ENCODE measurements at places on chromosomes 7 and 10.
A peak's percentile ranks its signal among the peaks of the same experiment; 100 is the strongest.

- DNase-seq = peak; percentile 71
Measured at GRCh38 chr7:3825491-3825890, 524.4 kb downstream of the SDK1 start.

- DNase-seq = no peak
Measured at GRCh38 chr7:101411508-101411874, 48.8 kb downstream of the COL26A1 start.

DNA sequence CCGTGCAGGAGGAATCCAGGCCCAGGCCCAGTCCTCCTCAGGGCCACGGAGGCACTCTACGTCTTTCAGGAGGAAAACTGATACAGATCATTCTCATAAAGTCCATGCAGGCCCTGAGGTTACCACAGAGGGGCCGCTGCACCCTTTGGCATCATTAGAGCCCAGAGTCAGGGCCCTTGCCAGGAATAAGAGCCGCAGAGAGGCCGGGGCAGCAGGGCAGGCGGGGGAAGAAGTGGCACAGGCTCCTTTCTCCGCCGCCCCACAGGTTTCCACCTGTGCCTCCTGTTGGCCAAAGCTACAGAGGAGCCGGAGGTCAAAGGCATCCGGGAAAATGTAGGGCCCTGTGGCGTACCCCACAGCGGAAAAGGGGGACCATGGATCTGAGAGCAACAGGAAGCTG lies 366.6 kb upstream of the SHH start:
- DNase-seq = no peak

- peak; percentile 5 for DNase-seq
Measured at GRCh38 chr7:159197066-159197975, 52.7 kb upstream of the VIPR2 start.

- DNase-seq = no peak
Measured at GRCh38 chr7:151792086-151792485, 84.8 kb downstream of the PRKAG2 start.

DNA sequence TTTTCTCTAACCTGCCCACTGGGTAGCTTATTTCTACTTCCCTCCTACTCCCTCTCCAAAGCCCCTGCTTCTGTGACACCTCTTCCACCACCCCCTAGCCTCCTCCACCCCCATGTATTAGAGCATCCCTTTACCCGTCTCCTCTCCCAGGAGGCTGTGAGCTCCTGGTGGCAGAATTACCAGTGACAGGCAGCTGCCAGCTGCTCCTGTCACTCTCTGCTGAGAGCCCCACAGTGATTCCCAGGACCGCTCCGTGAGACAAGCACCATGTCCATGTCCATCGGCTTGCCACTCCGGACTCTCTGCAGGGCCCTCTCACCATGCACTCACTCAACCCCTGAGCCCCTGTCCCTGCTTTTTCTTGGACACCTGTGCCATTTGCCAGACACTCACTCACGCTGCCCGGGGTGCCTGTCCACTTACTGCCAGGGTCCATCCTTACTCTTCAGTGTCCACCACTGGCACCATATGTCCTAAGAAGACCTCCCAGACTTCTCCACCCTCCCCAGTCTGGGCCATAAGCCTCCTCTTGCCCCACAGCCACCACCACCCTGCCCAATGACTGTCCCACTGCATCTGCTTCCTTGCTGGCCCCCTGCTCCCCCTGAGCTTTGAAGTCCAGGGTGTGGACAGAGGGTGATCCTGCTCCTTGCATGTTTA lies 9.8 kb downstream of the WDFY4 start:
- DNase-seq = no peak

GRCh38 chr7:20839196-20839735 lies 52.6 kb upstream of the SP8 start:
- no peak for DNase-seq

DNA sequence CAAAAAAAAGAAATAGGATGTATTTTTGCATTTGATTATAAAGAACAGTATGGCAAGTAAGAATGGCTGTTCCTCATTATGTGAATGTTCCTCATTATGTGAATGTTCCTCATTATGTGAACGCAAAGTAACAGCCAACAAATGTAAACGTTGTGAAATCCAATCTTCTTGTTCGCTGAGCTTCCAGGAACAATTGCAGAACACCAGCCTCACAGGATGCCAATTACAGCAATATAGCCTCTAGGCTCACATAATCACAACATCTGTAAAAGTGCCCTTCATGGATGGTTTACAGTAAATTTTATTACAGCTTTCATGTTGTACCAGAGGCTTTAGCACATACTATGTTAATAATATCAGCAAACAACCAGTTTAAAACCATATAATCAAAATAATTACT lies 71.6 kb downstream of the THSD7A start:
- no peak for DNase-seq

GRCh38 chr10:30510932-30511700 lies 77.1 kb downstream of the MAP3K8 start:
- no peak for DNase-seq

GRCh38 chr10:98425511-98426352 lies 10.8 kb upstream of the PYROXD2 start:
- no peak for DNase-seq

- no peak for DNase-seq
Measured at GRCh38 chr7:39681887-39682441, 58.6 kb downstream of the RALA start.

DNA sequence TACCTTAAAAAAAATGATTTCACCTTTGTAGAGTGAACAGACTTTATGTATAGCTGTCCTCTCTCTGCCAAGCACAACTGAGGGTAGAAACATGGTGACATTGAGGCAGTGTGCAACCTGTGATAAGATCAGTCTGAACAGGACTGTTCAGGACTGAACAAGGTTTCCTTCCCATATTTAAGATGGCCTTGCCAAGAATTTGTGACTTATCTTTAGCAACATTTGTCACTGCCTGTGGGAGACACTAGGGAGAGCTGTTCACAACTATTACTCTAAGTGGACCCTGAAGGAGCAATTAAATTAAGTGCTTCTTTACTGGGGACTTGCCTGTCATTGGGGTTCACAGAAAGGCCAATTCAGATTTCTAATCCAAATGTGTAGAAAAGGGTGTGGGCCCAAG lies 6.7 kb downstream of the OR13A1 start:
- DNase-seq = no peak

DNA sequence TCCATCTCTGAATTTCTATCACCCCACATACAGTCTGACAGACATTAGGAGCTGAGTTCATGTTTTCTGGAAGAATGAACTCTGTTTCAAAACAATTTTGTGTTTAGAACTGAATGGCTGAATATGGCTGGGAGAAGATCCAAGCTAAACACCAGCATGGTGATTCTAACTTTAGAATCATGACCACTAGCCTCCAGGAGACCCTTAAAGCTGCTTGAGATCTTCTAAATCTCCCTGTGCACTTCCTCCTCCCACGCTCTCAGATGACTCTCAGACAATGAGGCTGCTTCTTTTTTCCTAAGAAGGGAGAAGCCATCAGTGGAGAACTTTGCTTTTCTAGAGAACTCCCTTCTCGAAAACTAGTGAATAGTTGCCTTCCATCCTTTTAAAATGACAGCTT lies 711.2 kb downstream of the GRID1 start:
- no peak for DNase-seq

DNA sequence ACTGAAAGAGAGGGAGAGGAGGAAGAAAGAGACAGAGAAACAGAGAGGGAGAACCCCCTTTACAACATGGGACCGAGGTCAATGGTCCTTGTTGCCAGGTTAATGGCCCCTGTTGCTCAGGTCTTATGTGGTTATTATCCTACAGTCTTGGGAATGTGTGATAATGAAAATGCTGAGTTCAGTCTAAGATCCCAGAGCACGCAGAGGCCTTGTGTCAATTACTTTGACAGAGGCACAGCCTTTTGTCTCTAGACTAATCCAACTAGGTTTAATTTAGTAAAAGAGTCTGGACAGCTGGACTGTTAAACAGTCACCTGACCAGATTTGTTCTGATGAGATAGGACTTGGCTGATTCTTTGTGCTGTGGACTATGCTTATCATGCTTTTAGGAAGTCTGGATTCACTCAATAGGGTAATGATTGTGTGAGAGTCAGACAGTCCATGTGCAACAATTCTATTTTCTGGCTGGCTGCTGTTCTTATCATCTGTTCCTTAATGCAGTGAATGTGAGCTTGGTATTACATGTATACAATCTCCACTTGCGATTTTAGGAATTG lies 157.4 kb upstream of the MAGI2 start:
- DNase-seq = no peak

DNA sequence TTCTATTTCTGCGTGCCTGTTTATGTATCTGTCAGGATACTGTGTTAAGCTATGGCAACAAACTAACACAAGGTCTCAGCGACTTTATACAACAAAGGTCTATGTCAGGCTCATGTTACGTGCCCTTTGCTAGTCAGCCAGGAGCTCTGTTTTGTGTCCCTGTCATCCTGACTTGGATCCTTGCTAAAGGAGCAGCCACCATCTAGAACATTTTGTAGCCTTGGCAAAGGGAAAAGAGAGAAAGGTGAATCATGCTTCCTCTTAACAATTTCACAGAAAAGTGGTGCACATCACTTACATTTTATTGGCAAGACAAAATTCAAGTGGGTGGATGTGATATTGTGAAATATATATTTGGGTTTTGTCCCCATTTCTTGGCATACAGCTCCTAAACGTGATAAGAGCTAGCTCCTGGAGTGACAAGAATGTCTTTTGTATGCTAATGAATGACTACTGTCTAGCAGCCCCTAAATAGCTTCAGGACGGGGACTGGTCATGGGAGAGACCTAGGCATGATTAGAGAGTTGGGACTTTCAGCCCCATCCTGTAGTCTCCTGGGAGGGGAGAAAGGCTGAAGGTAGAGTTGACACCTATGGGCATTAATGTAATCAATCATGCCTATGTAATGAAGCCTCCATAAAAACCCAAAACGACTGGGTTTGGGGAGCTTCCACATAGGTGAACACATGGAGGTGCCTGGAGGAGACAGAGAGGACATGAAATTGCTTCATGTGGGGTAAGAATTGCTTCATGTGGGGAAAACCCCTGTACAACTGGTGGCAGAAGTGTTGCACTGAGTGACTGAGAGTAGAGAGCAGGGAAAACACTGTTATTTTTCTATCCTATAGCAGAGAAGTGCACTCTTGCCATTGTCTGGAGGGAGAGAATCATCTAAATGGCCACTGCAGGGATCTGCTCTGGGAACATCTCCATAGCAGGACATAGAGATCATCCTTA lies 33.0 kb downstream of the MRPL32 start:
- no peak for DNase-seq

Data from NCI-H2171 treated with DMSO at 0.1 percent for 48 hours (cell line).